ENCODE measurements at places on chromosomes 1 and 21.

DNA sequence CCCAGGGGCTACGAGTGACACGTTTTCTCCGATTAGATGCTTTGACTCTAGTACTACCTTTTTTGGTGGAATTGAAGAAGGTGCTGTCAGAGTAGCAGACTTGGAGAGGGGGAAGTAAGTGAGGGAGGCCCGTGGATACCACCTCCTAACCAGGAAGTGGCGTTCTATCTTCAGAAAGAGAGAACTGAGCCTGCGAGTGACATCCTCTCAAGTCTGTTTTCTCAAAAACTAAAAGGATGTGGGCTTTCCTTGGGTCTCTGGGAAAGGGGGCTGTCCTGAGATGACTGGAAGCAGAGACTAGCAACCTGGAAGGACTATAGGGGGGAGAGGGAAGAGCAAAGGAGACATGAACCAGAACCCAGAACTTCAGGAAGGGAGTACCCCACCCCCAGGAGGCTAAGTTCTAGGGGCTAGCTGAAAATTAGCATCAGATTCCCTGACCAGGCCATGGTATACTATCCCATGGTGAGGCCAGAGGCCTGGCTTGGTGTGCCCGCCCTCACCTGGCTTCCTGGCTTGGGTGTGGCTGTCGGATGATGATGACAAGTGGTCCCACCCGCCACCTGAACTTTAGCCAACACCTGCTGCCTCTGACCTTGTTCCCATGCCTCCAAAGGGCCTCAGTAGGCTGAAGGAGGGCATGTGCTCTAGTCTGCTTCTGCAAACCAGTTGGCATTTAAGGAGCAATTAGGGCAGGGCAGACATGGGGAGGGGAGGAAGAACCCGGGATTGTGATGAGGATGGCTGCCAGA, 49.1 kb downstream of the ATP2B4 start:
- peak; percentile 59 for DNase-seq

DNA sequence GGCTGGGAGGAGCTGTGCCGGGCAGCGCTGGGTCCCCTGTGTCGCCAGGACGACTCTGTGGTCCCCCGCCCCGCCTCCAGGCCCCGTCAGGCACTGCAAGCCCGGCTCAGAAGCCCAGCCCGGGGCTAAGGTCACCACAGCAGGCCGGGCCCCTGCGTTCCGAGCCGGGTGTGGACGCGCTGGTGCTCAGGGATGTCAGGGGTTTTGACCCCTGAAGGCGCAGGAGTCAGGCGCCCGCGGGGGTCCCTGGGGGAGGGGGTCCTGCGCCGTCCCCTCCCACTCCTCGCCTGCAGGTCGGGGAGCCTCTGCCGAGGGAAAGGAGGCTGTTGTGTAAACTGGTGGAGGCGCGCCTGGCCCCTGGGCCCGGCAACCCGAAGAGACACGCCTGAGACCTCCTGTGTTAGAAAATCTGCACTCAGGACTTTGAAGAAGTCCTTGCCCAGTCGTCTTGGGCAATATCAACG, 23.7 kb upstream of the TMEM54 start:
- DNase-seq: no peak

DNA sequence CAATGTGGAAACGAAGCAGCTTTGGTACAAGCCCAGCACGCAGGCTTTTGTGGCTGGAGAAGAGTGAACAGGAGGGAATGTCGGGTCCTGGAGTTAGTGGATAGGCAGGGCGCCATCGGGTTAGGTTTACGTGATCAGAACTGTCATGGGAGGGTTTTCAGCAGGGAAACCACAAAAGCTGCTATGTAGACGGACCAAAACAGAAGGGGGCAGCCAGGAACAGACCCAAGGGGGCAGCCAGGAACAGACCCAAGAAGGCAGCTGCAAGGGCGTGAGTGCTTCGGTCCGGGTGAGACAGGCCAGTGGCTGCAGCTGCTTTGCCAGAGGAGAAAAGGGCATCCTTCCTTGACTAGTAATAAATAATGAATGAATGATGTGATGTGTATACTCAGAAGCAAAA, 77.5 kb upstream of the KIF1B start:
- no peak for DNase-seq

DNA sequence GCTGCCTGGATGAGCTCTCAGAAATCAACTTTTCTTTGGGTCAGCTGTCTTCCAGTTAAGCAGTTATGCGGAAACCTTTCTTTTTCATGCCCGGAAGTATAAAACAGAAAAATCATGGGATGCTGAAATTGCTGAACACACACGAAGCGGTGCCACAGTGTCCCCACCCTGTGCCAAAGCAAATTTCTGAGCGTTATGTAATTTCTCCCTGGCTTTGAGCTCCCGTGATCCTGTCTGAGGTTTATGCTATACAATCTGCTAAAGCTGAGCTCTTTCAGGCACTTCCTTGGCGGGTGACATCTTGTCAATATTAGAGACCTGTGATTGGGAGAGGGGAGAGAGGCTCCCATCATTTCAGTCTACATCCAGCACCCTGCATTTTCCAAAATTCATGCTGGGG, 201.7 kb downstream of the ROR1 start:
- no peak for DNase-seq

GRCh38 chr1:240073097-240073496, 18.6 kb upstream of the FMN2 start:
- DNase-seq: no peak

DNA sequence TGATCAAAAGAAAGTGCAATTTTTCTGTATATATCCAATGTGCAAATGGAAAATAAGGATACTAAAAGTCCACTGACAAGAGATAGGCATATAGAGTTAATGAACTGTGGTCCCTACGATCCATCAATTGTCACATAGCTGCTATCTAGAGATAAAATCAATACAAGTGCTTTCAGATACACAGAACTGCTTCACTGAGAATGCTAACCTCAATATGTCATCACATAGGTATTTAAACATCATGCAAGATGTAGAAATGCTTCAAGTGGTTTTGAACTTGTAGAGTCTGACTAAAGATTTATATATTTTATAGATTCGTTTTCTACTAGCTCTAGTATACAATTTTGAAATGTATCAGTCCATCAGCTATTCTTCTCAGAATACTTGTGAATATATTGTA, 1604.7 kb downstream of the PLA2G4A start:
- no peak for DNase-seq

GRCh38 chr1:156433602-156434001, 64.6 kb downstream of the RHBG start:
- DNase-seq: no peak

- no peak for DNase-seq
These were observed 2.5 kb upstream of the UMODL1 start for GRCh38 chr21:42068592-42068991.

DNA sequence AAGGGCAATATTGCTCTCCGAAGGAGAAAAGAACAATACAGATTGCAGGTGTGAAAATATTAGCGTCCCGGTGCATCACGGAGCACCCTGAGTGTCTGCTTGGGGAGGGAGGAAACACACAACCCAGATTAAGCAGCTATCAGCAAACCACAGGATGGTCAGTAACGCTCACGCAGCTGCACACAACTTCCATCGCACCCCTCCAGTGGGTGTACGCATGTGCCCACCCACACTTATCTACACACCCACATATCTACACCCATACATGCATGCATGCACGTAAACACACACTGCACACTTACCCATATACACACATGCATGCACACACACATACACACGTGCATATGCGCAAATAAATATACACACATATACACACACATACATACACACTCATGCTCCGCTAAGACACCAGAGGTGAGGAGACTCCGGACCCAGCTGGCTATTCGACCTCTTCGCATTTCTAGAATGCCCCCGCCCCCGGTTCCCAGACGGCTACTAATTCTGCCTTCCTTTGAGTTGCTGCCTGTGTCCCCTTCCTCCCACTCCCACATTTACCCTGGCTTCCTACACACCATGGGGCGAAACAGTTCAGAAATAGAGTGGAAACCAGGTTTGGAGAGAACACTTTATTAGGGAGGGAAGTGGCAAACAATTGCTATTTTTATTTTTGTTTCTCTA, 26.2 kb downstream of the ITPKB start:
- no peak for DNase-seq

DNA sequence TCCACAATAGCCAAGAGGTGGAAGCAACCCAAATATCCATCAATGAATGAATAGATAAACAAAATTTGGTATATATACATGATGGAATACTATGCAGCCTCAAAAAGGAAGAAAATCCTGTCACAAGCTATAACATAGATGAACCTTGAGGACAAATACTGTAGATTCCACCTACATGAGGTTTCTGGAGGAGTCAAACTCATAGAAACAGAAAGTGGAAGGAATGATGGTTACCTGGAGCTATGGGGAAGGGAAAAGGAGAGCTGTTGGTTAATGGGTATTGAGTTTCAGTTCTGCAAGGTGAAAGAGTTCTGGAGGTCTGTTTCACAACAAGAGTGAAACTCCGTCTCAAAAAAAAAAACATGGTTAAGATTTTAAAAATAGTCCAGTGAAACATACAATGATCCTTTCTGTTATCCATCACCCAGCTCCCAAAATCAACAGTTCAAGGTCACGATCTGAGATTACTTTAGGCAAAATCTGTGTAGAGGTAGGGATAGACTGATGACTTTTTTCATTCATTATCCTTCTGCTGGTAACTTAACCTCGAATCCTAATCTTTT, 80.8 kb upstream of the HNRNPU start:
- DNase-seq: no peak

DNA sequence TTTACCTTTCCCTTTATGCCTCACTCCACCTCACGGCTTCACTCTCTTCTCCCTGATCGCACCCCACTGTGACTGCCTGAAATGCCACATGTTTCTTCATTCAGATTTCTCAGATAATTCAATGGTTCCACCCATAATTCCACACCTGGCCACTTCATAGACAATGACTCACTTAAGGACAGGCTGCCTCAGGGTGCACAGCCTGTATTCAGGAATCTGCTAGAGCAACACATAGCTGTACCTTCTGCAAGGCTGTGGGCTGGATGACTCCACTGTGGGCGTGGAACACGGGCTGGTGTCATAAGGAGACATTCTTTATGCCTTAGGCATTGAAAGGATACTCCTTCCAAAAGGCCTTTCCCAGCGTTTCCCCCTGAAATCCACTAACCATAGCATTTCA, 36.1 kb downstream of the L1TD1 start:
- DNase-seq: no peak

DNA sequence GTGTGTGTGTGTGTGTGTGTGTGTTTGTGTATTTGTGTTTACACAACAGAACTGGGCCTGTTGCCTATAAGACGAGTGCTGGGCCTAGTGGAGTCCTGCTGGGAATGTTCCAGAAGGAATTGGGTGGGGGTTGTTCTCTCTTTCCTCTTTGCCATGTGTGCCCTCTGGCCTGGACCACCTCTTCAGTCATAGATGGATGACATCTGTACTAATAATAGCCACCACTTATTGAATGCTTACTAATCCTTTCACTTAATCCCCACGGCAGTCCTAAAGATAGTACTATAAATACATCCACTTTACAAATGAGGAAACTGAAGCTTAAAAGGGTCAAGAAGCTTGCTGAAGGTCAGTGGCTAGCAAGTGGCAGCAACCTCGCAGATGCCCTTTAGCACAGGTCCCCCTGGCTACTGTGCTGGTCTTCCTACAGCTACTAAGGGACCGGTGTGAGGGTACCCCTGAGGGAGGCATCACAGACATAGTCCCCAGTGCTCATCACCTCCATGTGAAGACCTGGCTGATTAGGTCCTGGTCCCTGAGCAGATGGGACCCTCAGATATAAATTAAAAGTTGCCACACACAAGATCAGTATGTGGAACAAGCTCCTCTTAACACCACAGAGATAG, 55.2 kb upstream of the KIF1B start:
- no peak for DNase-seq

- DNase-seq: peak; percentile 57
These were observed 71.0 kb upstream of the CSF3R start for GRCh38 chr1:36553591-36554322.

- DNase-seq: peak; percentile 42
These were observed 612.9 kb downstream of the PTPRU start for GRCh38 chr1:29849038-29849750.

GRCh38 chr1:53061123-53061858, 722 bp upstream of the PODN start:
- DNase-seq: no peak

- DNase-seq: no peak
These were observed 154.9 kb downstream of the CRB1 start for GRCh38 chr1:197422993-197423392.
